Renal pelvis (tissue), 12 donors: ENCODE measurements at places on chromosomes 5 and 9.
A peak's percentile ranks its signal among the peaks of the same experiment; 100 is the strongest.

DNA sequence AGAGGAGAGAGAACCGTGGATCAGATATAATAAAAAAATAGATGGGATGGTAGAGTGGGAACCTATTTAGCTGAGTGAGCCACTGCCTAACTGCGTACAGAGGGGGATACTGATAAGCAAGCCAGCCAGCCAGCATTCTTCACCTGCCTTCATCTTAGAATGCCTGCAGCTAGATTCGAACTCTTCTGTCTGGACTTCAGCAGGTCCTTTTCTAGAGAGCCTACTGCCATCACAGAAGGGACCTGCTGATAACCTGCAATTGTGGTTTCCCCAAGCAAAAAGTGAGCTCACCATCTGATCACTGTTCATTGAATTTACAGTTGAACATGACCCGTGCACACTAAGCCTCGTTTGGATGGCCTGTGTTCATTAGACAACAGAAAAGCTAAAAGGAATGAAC lies 109.4 kb downstream of the CDC42SE2 start:
- no peak for DNase-seq

GRCh38 chr5:131795879-131796792 lies 681 bp downstream of the FNIP1 start:
- DNase-seq, result peak; percentile 54

DNA sequence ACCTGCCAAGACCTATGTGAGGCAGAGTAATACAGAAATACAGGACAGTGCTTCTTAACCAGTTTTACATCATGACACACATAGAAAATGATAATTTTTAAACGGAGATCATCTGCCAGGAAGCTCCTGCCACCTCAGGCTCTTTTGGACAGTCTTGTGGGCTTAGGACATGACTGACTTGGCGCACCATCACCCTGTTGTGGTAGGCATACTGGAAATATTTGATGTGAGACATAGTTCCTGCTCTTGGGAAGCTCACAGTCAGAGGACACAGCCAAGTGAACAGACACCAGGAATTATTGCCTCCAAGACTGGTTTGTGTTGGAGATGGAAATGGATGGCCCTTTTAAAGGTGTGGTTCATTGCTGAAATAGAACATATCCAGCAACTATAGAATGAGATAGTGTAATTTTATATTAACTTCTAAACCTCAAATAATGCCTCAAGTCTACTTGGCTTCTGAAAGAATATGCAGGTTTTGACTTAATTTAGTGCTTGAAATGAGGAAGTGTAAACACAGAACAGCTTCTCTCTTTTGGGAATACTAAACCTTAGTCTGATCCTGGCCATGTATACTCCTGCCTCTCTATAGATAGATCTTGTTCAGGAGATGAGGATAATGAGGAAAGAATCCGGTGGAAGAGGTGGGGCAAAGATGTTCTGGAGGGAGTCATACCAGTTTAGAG lies 19.7 kb downstream of the CPEB4 start:
- DNase-seq, result no peak

DNA sequence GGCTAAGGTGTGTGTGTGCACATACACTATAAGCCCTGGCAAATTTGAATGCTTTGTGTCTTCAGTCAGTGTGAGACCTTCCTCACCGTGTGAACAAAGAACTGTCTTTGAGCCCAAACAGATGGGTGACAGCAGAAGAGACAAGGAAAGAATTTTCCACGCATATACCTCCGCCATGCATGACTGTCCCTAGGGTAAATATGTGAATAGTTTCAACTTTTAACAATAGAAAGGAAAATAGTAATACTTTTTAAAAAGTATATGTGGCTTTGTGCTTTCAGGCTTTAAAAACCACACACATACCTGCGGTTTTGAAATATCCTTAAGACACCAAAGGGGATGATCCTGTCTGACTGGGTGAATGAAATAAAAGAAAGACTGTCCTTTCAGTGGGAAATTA lies 438.6 kb upstream of the MPDZ start:
- no peak for DNase-seq

DNA sequence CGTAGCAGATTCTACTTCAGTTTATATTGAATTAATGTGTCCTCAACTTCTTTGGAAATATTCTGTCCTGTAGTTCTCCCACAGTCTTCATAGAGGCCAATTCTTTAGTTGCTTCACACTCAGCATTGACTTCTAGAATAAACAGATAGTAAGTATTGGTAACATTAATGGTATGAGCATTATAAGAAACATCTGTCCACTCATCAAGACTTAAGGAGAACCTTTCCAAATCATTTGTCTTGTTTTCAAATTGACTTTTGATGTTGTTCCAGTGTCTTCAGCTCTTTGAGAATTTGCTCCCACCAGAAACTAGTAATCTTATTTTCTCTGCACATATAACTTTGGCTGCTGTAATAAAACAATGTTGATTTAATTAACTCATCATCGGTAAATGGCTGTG lies 18.3 kb downstream of the RANBP17 start:
- DNase-seq, result no peak

DNA sequence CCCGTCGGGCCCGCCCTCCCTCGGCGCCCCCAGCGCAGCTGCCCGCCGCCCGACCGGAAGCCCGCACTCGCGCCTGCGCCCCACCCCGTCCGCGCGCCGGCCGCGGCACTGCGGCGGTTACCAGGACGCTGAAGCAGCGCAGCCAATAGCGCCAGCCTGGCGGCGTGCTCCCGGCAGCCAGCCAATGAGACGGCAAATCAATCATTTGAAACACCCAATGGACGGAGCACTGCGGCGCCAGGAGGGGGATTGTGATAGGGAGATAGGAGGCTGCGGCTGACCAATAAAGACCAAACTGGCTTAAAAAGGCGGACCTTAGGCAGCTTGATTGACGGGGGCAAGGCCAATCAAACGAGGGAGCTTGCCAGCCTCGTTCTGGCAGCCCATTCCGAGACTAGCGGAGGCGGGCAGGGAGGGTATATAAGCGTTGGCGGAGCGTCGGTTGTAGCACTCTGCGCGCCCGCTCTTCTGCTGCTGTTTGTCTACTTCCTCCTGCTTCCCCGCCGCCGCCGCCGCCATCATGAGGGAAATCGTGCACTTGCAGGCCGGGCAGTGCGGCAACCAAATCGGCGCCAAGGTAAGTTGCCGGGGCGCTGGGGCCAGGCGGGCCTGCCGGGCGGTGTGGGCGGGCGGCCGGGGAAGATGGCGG lies at the start of gene TUBB4B:
TSS of gene TUBB4B (plus strand) at position 447 of the 649 bp plus-strand sequence. CDS start at position 521, 74 bp downstream.
- DNase-seq, result peak; percentile 100

DNA sequence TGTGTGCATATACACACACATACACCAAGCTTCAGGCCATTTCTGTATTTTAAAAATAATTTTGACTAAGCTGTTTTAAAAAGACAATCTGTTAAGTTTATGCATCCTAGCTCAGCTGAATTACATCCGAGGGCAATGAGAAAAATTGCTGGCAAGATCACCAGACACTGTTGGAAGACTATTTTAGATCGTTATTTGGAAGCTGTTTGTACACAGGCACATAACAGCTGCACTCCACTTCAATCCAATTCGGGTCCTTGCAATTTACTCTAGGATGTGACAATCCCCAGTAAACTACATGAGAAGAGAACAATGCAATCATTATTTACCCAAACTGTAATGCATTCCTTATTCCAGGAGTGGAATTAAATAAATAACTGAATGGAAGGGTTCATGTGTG lies 79.3 kb upstream of the RASA1 start:
- DNase-seq, result no peak

- no peak for DNase-seq
These were observed 8.3 kb downstream of the WDR31 start for GRCh38 chr9:113331780-113332179.

DNA sequence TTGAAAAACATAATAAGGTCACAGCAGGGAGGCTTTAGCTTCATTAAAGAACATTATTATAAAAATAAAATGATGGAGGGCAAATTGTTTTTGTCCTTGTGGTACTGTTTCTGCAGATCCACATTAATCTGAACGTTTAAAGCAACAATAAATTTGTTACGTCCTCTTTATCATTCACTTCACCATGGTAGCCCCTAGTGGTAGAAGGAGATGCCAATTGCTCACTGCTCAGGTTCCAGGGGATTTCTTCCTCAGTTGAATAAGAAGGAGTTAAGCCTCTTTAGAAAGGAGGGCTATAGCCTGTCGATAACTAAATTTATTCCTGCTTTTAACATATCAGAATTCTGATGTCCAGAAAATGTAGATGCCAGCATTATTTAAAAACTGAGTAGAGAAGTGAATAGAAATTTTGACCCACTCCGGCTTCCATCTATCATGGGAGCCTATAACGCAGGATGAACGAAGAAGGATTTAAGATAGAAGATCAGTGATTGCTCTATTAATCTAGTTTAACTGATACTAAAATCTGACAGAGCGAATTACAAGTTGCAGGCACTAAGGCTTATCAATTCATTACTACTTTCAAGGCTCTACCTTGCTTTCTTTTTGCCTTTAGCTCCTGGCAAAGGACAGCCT lies 692.3 kb downstream of the PTPRD start:
- no peak for DNase-seq
